ENCODE measurements at places on chromosomes 3 and 15.

- ATAC-seq = no peak
Observed at GRCh38 chr3:21697707-21698106, 53.3 kb downstream of the ZNF385D start.

- ATAC-seq = peak; percentile 70
Observed at GRCh38 chr15:74776821-74777768, 4.8 kb upstream of the CSK start.

DNA sequence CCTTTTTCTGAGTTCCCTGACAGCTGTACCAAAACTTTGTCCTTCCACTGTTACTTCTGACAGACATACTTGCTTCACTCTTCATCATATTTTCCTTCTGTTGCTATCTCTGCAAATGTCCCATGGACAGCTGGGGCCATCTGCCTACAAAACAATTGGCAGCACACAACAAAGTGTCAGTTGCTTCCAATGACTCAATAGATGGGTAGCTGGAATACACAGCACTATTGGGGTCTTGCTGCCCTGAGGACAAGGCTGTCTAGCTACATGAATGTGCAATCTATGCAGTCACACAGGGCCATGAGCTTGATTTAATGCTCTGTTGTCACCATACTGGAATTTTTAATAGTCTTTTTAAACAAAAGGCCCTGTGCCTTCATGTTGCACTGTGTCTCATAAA, 192.8 kb downstream of the DTWD1 start:
- no peak for ATAC-seq

DNA sequence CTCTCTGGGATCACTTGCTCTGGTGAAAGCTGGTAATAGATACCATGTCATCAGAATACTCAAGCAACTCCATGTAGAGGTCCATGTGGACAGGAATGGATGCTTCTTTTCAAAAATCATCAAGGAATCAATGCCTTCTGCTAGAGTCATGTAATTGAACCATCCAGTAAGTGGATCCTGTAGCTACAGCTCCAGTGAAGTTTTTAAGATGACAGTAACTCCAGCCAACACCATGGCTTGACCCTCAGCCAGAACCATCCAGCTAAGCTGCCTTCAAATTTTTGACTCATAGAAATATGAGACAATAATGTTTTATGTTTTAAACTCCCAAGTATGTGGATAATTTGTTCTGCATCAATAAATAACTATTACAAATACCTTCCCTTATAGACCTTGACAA, 923.7 kb downstream of the EPHA3 start:
- ATAC-seq = no peak

DNA sequence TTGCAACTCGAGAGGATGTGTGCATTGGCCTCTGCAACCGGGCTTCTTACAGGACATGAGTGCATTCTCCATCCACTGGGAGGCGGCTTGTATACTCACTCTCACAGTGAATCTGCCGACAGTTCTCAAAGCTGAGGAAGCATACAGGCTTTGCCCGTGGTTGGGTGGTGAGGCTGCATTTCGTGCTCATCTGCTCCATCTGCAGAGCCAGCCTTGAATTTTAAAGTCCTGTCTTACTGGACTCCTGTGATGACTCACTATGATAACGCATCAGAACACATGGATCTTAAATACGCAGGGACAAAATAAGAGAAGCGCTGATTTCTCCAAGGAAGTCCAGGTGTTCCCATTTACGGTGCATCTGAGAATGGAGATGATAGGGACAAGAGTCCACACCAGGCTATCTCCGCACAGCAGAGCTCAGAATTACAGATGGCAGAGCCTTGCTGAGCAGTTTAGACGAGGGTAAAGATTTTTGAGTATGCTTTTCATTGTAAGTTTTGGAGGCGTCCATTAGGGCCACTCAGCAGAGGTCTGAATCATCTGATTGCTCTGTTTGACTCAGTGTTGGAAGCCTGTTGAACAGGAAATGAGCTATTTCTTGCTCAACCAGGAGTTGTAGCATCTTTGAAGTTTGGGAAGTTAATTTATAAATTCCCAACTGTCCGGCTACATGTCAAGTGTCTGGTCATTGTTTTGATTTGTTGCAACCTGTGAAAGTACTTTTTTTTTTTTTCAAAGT, 87.1 kb downstream of the GABRG3 start:
- ATAC-seq = no peak

DNA sequence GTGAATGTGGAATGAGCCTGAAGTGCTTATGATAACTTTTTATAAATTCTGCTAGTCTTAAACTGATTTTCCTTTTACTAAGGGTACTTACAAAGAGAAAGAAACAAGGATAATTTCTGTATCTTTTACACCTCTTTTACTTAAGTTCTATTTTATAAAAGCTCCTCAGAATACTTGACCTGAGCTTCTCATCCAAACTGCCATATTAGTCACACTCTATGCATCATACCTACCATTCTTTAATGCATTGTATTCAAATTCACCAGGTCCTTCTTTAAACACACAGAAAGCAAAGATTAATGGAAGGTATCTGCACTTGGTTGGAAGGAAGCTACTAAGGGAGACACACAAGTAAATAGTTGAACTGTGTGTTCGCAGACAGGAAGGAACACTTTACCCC, 1.6 kb upstream of the TOPAZ1 start:
- ATAC-seq = no peak

GRCh38 chr3:188925376-188925775, 246.4 kb upstream of the TPRG1 start:
- ATAC-seq = no peak

- no peak for ATAC-seq
Observed at GRCh38 chr3:137385922-137386321, 378.2 kb upstream of the SOX14 start.

DNA sequence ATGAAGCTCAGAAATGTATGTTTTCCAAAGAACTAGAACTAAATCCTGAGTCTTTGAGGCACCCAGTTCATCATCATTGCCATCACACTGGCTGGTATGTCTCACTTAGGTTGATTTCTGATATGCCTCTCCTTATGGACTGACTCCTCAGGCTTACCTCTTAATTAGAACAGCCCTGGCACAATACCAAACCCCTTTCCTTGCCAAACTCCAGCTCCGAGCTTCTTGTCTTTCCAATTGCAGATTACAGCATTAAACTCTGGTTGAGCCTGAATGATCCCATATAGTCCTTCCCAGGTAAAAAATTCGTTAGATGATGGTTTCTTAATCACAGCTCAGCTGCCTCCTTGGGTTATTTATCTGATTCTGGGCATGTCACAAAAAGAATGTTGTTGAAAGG, 66.3 kb downstream of the RTP4 start:
- ATAC-seq = no peak

- peak; percentile 51 for ATAC-seq
Observed at GRCh38 chr15:91196127-91196526, 96.1 kb downstream of the SV2B start.

DNA sequence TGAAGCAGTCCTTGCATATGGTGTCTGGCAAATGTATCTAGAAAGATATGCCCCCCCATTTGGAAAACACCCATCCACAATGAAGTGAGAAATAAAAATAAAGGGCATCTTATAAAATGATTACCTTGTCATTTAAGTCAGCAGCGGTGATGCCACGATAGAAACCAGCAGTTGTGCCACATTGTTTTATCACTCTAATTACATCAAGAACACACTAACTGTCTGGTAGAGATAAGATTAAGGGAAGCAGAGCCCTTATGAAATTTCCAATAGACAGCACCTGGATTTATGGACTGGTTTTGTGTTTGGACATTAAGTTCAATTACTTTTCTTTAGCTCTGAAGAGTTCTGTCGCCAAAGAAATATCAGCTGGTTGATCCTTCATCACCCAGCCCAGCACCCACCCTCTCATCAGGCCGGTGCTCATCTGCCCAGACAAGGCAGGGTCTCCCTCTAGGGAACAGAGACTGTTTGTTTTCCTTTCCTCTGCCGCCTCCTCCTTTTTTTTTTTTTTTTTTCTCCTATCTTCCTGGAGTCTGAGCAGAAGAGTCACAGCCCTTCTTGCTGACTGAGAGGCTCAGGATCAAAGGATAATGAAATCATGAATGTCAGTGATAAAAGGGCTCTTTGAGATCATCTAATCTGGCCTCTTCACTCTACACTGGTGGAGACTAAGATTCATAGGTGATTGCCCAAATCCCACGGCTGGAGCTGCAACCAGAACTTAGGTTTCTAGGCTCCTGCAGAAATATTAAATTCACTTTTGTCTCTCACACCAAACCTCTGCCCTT, 464.1 kb downstream of the NTRK3 start:
- ATAC-seq = no peak

GRCh38 chr3:190169243-190169642, 48.5 kb upstream of the P3H2 start:
- ATAC-seq = no peak

- ATAC-seq = no peak
Observed at GRCh38 chr3:53485675-53486403, 8.6 kb upstream of the CACNA1D start.

DNA sequence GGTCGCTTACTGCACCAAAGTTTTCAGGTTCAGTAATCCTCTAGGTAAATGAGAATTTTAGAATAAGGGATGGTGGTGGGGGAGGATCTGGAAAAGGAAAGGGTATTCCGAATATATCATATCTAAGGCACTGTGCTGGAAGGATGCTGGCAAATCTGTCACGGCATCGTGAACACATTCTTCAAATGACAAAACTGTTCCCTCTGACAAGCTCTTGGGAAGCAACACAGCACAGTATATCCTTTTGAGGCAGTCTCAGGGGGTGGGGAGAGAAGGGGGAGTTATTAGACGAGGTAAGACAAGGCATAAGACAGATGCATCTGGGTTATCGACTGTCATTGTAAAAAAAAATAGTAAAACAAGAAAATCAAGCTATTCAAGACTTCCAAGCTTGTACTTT, 289.6 kb upstream of the LRRN1 start:
- no peak for ATAC-seq

GRCh38 chr3:14235003-14235911, 56.6 kb downstream of the LSM3 start:
- peak; percentile 5 for ATAC-seq

DNA sequence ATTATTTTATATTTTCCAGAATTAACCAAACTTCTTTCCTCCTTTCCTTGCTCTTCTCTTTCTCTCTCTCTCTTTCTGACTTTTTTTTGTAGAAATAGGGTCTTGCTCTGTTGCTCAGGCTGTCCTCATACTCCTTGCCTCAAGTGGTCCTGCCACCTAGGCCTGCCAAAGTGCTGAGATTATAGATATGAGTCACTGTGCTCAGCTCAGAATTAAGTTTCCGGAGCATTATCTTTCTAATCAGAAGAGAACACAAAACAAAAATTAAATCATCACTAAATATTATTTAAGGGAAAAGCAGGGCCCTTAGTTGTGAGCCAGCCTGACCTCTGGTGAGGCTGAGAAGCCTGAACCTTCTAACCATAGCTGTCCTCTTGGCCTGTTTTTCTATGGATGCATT, 168.2 kb downstream of the SOX2 start:
- peak; percentile 48 for ATAC-seq

DNA sequence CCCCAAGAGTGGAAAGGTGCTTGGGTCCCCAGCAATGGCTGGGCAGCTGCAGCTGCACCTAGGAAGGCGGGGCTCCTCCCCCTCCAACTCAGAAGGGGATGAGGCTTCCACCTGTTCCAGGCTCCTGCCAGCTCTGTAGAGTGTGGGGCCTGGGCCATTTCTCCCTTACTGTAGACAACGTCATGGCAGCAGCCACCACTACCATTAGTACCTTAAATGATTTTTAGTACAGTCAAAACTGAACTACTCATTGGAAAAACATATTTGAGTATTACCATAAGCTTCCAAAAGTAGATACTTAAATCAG, 1274.2 kb upstream of the GBE1 start:
- no peak for ATAC-seq

DNA sequence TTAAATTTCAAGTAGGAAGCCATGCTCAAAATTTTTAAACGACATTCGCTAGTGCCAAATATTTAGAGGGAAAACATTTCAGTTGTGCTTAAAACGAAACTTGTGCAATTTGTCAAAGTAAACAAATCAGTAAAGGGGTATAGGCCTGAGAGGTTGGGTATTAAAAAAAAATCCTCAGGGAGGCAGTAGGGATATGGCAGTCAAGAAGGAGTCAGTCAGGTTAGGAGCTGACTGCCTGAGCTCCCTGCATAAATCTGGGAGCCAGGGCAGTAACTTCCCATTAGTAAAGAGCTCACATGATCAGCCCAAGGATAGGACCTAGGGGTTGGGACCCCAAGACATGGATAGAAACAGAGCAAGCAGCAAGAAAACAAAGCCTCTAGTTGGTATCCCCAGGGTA, 120.7 kb upstream of the STAC start:
- no peak for ATAC-seq

DNA sequence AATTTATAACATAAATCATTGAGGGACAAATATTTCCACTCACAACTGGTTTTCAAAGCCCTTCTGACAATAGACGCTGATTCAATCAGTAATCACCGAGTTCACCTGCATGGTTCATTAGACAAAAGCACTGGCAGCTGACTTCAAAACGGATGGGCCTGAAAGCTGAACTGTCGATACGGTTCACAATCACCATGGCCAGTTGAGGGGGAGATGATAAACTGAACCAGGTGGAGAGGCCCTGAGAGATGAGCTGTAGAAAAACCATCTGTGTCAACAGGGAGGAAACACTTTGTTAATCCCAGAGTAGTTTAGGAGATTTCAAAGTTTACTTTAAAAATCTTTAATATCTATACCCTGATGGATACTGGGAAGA, 75.0 kb downstream of the PEX5L start:
- no peak for ATAC-seq

DNA sequence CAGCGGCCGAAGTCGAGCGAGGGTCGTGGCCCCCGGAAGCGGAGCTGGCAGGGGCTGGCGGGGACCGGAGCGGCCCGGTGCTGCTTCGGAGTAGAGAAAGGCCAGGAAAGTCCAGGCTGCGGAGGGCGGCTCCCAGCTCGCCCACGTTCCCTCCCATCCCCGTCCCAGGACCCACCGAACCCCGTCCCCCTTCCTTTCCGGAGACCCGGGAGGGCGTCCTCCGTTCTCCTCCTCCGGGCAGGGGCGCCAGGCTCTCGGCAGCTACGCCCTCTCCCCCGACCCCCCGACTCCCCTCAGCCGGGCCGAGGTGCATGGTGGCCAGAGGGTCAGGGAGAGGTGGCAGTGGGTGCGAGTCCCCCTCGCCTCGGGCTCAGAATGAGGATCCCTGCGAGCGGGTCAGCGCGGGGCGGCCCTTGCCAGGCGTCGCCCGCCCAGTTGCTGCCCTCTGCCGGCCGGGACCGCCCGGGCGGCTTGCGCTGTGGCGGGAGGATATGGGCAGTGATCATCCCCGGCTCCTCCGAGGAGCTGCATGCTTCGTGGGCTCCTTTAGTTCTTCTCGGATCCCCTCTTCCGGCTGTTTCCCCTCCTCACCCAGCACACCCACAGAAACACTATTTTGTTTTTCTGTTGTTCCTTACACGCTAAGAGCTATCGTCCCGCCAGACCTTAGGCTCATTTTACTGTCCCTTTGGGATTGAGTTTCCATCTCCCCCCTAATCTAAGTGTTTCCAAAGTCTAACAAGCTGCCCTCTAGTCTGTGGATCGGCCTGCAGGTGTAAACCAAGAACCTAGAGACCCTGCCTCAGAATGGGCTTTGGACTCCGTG, 744 bp upstream of the ALDH1A2 start:
- ATAC-seq = peak; percentile 96

DNA sequence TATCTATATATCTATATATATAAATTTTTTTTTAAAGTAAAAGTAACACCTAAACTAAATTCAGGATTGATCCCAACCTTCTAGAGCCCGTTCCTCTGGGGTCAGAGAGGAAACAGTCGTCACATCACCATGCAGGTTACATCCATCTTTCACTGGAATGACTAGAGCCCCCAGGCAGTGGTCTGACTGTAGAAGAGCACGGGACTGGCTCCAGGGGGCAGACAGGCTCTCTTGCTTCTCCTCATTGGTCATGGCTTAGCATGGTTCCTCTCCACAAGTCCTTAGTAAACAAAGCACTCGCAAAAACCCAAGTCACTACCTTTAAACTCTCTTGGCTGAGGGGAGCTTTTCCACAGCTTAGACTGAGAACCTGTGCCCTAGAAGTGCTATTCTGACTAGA, 110.5 kb downstream of the NR2F2 start:
- ATAC-seq = no peak
